ENCODE measurements at places on chromosomes 1 and 21. TPM values are rescaled to one million over a fixed set of nuclear protein-coding genes. Genes with fewer than 3 reads are reported as not detected.

- peaks cover 13% of the 10 kb centered on the region for H3K4me1 ChIP-seq
- H3K27me3 ChIP-seq, result peaks cover 34% of the 10 kb centered on the region
Observed at GRCh38 chr1:213987927-213988506, at the start of gene PROX1. Gene PROX1 (plus strand): TSS chr1:213987973. CDS start chr1:213996536, 8,563 bp downstream.

DNA sequence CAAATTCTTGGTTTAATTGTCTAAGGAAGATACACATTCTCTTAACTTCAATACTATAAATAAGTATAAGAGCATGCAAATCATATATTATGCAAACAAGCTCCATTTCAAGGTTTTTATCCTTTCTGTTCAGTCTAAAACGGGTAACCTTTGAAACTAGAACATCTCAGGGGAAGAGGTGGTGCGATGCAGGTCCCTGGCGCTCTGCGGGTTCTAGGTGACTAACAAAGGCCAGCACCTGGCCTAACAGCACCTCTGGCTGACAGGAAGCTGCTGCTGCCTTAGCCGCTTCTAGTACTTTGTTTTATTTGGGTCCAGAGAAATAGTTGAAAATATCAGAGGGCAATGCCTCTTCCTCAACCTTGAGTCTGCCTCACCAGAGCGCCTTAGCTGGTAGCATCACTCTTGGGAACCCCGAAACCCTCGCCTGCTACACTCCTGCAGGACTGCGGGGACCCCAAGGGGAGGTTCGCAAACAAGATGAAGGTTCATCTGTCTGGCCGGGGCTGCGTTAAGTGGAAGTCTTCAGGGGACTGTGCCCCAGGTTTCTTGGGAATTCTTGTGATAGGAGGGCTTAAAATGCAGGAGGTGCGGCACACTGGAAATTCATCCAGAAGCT is 45.5 kb downstream of the PRDM15 start:
- H3K36me3 ChIP-seq, result peaks cover 4% of the 10 kb centered on the region
- H3K4me3 ChIP-seq, result no peak overlapping the region
- no peak overlapping the region for H3K27ac ChIP-seq
- no peaks in the 10 kb centered on the region for H3K4me1 ChIP-seq

DNA sequence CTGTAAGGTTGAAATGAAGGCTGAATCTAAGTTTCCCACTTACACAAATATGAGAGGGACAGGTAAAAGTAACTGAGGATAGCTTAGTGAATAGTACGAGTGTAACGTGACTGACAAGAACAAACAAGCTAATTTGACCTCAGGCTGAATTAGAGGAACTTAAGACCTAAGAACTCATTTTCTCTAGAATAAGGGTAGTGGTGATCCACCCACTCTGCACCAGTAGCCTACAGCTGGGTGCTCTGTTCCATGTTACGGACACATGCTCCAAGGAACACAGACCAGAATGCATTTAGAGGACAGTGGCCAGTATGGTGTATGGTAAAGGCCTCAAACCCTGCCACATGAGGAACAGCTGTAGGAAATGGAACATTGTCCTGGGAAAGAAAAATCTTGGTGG is 14.9 kb upstream of the TMEM9 start:
- H3K27me3 ChIP-seq, result peaks cover 15% of the 10 kb centered on the region
- H3K36me3 ChIP-seq, result no peaks in the 10 kb centered on the region
- H3K4me1 ChIP-seq, result peaks cover 25% of the 10 kb centered on the region
- H3K27ac ChIP-seq, result no peak overlapping the region
- DNase-seq, result no peak

DNA sequence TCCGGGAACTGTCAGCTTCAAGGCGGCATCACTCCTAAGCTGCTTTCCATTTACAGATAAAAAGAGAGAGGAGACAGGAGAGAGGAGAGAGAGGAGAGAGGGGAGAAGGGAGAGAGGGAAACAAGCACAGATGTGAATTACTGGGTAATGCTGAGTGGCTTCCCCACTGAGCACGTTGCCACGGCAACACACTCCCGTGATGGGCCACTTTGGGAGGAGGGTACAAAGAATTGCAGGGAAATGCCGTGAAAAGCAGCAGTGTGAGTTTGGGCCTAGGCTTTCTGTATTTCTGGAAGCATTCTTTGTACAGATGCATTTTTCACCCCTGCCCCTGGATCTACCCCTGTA is 128.0 kb upstream of the IRF2BP2 start:
- H3K4me3 ChIP-seq, result no peak overlapping the region
- no peak overlapping the region for H3K27ac ChIP-seq
- peaks cover 2% of the 10 kb centered on the region for H3K27me3 ChIP-seq
- DNase-seq, result no peak
- no peaks in the 10 kb centered on the region for H3K36me3 ChIP-seq
- H3K4me1 ChIP-seq, result no peaks in the 10 kb centered on the region

GRCh38 chr1:61327436-61327835 is 245.1 kb downstream of the NFIA start:
- DNase-seq, result no peak
- H3K27ac ChIP-seq, result no peak overlapping the region
- H3K4me1 ChIP-seq, result peaks cover 12% of the 10 kb centered on the region
- no peaks in the 10 kb centered on the region for H3K36me3 ChIP-seq
- H3K27me3 ChIP-seq, result peaks cover 5% of the 10 kb centered on the region

GRCh38 chr1:230299191-230300006 is 126.7 kb downstream of the PGBD5 start:
- H3K27me3 ChIP-seq, result peaks cover 16% of the 10 kb centered on the region
- H3K4me3 ChIP-seq, result no peak overlapping the region
- DNase-seq, result no peak
- H3K27ac ChIP-seq, result no peak overlapping the region

GRCh38 chr1:11482198-11482597 is 3.2 kb downstream of the DISP3 start:
- H3K4me1 ChIP-seq, result no peaks in the 10 kb centered on the region
- no peak overlapping the region for H3K4me3 ChIP-seq
- no peak overlapping the region for H3K27ac ChIP-seq
- DNase-seq, result no peak
- H3K36me3 ChIP-seq, result no peaks in the 10 kb centered on the region

DNA sequence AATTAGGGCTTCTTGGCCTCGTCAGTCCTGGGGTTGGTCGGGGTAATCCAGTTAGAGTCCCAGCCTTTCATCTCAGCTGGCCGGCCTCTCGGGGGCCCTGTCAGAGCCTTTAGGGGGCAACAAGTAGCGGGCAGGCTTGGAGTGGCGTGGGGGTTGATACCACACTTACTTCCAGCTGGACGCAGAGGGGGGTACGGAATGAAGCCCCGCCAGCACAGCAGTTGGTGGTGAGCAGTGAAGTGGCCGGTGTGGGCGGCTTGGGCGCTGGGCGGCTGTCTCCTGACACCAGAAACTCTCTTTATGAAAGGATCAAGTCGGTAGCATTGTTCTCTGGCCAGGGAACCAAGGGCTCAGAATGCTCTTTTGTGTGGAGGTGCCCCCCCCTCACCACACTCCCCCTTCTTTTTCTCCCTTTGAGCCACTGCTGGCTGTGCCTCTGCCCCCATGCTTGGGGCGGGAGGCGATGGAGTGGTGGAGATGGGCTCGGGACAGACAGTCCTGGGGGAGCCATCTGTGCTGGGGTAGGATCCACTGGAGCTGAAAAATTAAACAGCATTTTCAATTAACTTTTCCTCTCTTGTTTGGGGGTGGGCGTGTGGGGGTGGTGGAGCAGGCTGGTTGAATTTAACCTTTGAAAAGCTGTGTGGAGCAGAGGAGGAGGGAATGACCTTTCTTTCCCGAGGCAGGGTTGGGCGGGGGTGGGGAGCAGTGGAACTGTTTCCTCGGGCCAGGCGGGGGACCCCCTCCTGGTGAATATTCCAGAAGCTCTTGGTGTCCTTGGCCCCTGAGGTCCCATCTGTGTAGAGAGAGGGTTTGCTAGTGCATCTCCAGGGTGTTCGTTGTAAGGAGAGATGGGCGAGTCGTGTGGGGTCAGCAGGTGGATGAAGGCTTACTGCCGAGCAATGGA is 102.7 kb downstream of the RNF220 start:
- H3K27ac ChIP-seq, result no peak overlapping the region
- DNase-seq, result no peak
- H3K4me1 ChIP-seq, result no peaks in the 10 kb centered on the region
- H3K27me3 ChIP-seq, result peaks cover 46% of the 10 kb centered on the region

DNA sequence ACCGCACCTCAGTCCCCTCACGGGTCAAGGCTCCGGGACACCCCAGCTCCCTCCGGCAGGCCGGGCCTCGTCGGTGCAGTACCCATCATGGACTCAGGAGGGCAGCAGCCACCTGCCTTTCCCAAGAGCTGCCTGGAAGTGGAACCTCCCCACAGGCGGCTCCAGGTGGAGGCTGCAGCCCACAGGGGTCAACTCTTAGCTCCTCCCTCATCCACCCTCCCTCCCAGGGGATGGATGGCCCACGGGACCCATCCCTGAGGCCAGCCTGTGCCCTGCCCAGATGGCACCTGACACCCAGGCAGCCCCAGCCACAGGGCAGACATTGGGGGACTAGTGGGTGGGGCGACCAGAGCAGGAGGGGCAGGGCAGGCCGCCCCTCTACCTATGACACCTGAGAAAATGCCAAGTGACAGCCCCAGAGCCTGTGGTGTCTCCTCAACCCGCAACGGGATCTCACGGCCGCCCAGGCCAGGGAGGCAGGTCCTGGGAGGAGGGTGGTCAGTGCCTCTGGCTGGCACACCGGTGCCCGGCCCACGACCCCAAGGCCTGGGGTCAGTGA is 1.2 kb upstream of the ARHGEF16 start:
- peaks cover 9% of the 10 kb centered on the region for H3K27me3 ChIP-seq
- no peaks in the 10 kb centered on the region for H3K36me3 ChIP-seq
- no peaks in the 10 kb centered on the region for H3K4me1 ChIP-seq
- DNase-seq, result peak; percentile 50
- no peak overlapping the region for H3K27ac ChIP-seq
- no peak overlapping the region for H3K4me3 ChIP-seq

ETV3L gene
- not detected for total RNA-seq

DNASE2B gene
- not detected for total RNA-seq

HNRNPR gene
- 134 TPM for total RNA-seq

VCAM1 gene
- not detected for total RNA-seq

BTBD8 gene
- total RNA-seq, result 1.2 TPM

NADK gene
- 62.7 TPM for total RNA-seq

GPR25 gene
- total RNA-seq, result not detected

Measured in HFFc6 (cell line).